AML-193 (cell line): ENCODE measurements at places on chromosomes 5 and 9.

- no peak for DNase-seq
Measured at GRCh38 chr5:127950707-127951391, 132.7 kb upstream of the SLC12A2 start.

- no peak for DNase-seq
Measured at GRCh38 chr9:107337676-107338590, 54.9 kb downstream of the RAD23B start.

- DNase-seq = no peak
Measured at GRCh38 chr9:121138973-121139372, 62.7 kb downstream of the RAB14 start.

DNA sequence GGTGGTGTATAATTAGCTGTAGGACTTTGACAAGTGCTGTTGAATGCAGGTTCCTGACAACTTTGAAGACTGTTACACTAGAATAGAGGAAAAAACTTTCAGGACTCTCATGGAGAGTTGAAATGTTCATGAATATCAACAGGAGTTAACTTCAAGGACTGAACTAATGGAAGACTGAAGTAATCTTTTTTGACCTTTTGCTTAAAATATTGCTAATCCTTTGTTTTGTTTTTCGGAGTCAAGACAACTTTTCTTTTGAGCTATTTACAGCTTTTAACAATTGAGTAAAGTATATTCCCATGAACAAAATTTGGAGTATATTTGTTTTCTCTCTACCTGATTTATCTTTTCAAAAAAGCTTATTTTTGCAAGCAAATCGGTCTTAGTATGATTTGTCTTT, 34.1 kb upstream of the MTMR12 start:
- no peak for DNase-seq

- no peak for DNase-seq
Measured at GRCh38 chr5:156896546-156896945, 46.5 kb downstream of the PPP1R2B start.

GRCh38 chr5:83392766-83393503, 78.6 kb upstream of the VCAN start:
- no peak for DNase-seq

GRCh38 chr9:114275246-114276004, 47.5 kb upstream of the ORM1 start:
- DNase-seq = no peak

- DNase-seq = no peak
Measured at GRCh38 chr9:70477146-70477745, 62.8 kb upstream of the KLF9 start.

DNA sequence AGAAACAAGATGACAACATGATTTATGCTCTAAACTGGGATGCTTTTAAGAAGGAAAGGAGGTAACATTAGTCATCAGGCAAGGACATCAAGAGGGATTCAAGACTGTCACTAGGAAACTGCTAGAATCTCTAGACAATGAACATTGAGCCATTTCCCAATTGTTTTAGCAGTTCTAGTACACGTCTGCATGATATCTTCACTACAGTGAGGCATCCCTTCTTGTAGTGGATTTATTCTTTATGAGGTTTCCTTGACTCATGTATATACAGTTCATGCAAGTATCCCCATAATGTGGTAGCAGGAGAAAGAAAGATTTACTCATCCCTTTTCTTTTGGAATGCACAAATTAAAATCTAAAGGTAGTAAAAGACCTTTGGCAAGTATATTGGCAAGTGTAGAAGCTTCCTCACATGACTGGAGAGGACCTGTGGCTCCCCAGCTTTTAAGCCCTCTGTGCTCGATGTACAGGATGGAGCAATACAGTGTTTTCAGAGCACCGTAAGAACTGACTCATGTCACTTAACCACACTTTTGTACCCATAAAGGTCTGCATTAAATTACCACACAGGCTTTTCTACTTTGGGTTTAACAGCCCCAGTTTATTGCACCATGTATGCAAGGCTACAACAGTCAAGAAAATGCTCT, 335.9 kb downstream of the SEMA5A start:
- DNase-seq = no peak

DNA sequence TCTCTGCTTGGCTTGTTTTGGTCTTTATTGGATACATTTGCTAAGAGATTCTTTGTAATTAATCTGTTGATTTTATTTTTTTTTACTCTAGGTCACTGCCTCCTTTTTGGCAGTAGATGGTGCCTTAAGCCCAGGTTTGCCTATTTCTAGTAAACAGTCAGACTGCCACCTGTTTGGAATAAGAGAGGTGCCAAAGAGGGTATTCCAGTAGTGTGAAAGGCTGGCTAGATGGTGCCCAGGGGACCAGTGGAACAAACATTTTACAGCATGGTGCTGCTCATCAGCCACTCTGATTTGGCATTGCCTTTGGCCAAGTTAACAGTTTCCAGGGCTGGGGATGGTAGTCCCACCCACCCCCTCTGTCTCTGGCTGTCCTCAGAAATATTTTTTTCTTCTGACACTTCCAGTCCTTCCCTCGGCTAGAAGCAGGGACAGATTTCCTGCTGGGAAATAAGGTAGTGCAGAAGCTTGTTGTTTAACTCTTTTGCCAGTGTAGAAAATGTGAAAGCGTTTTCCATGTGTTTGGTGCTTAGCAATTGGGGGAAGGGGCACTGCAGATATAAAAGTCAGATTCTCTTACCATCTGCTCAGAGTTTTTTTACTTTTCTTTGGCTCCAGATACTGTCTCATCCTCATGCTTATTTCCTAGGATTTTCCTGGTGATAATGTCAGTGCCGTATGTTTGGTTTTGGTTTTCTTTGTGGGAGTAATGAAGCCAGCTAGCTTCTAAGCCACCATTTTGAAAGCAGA, 36.6 kb upstream of the FBXL7 start:
- no peak for DNase-seq

DNA sequence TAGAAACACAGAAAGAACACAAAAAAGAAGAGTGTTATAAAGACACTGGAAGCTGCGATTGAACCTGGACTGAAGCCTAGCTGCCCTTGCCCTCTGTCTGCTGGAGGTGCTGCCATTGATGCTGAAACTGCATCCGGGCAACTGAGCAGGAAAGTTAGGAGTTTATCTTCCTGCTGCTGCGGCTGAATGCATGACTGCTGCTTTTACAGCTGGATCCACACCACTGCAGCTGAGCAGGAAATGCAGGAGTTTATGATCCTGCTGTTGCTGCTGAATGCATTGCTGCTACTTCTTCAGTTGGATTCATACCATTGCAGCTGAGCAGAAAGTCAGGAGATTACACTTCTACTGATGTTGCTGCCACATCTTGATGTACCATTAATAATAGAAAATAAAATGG, 21.8 kb upstream of the JAKMIP2 start:
- no peak for DNase-seq

- no peak for DNase-seq
Measured at GRCh38 chr5:83924891-83925290, 204.2 kb upstream of the HAPLN1 start.

DNA sequence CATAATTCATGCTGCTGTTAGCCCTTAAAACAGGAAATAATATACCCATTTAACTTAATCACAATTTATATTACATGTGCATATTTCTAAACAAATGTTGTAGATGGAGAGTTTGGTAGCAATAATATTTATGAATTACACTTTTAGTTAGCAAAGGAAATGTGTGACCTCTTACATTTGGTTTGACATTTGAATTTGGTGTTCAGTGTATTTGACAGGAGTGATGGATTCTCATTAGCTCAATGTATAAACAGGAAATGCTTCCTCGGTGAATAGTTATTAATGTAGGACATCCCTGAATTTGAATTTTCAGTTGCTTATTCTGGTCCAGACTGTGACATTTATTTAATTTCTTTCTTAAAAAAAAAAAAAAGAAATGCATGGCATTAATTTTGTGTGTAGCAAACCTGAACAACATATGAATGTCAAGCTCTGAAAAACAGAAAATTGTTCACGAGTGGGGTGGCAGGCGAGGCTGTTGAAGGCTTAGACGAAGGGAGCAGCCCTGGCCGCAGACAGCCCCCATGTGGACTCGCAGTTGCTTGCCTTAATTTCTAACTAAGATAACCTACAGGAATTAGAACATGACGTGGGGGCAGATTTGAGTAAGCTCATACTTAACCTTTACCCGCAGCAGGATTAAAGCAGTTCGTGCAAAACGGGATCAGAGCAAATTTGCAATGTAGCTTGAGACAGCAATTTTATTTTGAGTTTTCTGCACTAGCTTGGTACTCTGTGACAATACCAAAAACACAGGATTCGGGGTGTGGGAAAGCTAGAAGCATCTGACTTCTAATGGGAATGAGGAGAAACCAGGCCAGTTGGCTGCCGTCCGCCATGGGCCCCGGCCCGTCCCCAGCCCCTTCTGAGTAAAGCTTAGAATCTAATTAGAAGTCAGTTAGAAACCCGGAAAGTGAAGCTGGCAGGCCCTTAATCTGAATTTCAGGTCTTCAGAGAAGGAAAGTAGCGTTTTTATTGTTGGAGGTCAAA, 134.3 kb downstream of the MACROH2A1 start:
- no peak for DNase-seq

DNA sequence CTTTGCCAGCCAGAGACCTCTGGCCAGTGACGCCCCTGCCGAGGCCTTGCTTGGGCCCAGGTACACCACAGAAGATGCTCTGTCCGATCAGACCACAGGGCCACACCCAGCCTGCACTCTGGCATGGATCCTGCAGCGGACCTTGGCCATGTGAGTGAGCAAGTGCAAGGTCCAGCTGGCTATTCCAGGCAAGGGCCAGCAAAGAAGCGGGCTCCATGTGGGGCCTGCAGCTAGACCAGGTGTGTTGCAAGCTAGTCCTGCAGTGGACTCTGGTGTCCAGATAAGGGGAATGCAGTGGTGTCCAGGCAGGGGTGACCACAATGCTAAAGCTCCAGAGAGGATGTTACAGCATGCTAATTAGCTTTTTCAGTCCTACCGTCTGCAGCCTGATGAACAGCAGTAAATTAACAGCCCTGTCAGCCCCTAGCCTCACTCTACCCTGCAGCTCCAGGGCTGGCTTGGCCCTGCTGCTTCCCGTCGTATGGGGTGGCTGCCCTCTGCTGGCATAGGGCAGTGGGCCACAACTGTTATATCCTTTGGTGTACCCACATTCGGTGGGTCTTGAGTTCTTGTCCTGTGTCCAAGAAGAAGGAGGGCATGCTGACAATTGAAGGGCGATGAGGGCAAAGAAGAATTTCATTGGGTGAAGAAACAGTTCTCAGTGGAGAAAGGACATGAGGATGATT, 284.5 kb upstream of the POU5F2 start:
- DNase-seq = no peak

GRCh38 chr9:114212826-114213225, 57.5 kb downstream of the COL27A1 start:
- DNase-seq = no peak
